ENCODE measurements at places on chromosomes 1 and 21.

DNA sequence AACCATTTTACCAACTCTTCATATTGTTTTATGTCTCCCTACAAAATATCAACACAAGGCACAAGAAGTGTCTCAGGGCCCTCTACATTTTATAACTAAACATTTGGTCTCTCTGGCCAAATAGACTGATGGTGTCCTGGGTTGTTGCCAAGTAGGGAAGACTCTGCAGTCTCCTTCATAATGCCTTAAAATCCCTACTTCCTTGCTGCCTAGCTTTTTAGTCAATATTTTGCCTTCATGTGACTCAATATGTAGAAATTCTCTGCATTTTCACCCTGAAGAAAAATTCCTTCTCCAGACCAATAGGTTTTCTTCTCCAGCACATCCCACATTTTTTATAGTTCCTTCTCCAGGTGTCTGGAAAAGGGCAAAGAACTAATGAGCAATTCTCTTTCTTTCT lies 72.6 kb upstream of the IPO9 start:
- peak; percentile 93 for DNase-seq

- DNase-seq = no peak
Measured at GRCh38 chr1:3707298-3707938, 44.8 kb upstream of the CCDC27 start.

DNA sequence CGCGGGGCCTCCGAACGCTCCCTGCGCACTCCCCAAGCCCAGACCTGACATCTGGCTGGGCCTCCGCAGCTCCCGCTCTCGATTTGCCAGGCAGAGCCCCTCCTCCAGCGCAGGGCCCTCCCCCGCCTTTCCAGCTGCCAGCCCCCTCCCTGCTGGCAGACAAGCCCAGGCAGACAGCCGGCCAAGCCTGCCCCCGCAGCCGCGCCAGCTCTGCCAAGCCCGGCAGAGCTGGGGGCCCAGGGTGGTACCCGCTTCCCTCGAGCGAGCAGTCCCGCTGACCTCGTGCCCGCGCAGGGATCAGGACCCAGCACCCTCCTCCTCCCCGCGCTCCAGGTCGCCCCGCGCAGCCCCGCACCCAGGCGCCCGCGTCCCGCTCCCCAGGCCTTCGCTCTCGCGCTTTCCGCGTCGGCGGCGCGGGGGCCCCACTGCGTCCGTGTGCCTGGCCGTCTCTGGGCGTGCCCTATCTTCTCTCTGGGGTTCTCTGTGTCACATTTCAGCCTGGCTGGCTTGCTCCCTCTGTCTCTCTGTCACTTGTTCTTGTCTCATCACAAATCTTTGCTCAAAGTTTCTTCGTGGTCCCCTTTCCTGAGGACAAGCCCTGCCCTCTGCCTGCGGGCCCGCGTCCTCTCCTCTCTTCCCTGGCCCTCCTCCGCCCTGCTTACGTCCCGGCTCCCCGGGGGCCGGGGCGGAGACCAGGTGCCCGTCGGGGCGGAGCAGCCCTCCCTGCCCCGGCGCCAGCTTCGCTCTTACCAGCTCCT lies 580 bp downstream of the INKA2 start:
- DNase-seq = no peak

DNA sequence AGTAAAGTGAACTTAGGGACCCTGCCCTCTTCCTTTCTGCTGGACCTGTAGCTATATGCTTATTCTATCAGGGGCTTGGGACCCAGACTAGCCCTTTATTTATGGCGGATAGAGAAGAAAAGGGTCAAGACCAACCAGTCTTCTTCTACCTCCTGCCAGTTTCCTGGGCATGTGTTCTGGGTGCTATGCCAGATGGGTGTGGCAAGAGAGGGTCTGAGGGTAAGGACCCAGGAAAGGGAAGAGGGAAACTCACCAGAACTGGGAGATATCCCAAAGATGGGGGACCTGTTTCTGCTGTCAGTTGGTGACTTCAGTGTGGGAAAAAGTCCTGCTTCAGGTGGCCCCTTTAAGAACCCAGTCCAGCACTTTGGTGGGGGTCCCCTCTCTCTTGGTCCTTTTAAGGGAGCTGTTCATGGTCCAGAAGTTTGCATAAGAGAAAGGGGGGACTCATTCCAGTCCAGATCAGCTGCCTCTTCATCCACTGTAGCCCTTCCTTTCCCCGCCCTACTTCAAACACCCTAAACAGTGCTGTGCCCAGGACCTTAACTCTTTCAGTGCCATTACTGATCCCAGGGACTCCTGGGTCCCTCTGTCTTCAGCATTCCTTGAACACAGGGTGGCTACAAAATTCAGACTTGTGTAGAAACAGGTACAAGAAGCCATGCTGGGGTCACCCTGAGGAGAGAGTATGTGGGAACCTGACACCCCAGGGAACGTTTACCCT lies 18.4 kb downstream of the SSR2 start:
- DNase-seq = no peak

GRCh38 chr1:167893798-167894197 lies 20.1 kb downstream of the ADCY10 start:
- DNase-seq = no peak

- no peak for DNase-seq
Measured at GRCh38 chr1:87464022-87464490, 135.4 kb downstream of the LMO4 start.

DNA sequence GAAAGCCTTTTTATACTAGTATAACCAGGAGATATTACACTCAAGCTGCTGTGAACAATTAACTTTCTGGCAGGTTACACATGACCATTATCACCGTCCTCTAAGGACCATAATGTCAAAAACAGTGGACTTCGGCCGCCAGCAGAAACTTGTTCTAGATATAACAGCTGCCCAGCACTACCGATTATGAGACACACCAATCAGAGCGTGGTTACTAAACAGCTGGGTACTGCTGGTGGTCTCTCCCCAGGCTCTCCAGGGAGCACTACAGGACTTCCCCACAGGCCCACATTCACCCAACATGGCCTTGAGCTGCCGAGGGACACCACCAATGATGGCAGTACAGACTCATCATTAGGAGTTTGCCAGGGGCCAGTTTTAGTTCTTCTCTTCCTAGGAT lies 57.9 kb upstream of the CTBS start:
- no peak for DNase-seq

GRCh38 chr1:235802573-235803346 lies 63.9 kb downstream of the LYST start:
- DNase-seq = no peak

DNA sequence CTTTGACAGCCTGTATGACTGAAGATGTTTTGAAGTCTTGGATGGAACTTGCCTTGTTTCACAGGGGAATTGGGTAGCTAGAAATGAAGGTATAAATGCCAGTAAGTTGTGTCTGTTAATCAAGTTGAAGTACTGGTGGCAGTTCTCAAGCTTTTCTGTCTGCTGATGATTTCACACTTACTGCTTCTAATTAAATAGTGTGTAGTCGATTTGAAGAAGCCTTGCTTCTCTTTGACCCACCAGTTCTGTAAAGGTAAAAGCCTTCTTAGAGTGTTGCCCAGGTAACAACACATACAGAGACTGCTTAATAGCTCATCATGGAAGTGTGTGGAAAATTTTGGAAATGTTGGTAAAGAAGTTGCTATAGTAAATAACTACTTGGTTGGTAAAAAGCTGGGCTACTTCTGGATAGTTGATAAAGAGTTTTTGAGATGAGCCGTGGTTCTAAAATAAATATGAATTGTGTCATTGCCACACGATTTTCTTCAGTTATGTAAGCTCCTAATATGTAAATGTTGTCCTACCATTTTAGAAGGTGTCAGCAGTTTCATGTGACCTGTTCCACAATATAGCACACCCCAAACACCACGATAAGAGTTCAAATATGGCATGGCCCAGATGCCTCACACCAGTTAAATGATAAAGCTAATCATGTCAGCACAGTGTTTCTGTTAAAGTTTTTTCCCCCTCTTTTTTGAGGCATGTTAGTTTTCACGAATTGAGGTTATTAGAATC lies 7.4 kb downstream of the RABGAP1L start:
- no peak for DNase-seq

- DNase-seq = peak; percentile 71
Measured at GRCh38 chr21:27206368-27206982, 239.6 kb upstream of the ADAMTS5 start.

DNA sequence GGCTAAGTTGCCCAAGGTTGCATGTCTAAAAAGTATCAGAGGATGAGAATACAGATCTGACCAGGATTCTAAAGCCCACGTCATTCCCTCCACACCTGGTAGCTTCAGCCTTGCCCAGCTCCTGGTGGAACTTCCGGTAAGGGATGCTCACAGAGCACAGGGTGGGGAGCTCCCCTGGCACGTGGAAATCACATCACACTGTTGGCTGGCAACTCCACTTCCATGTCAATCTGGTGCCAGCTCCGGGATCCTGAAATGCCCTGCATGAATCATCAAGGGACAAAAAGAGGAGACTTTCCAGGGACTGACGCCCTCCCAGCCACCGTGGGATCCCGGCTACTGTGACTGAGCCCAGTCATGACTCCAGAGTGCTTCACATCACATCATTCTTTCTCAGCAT lies 12.4 kb upstream of the BCAR3 start:
- no peak for DNase-seq

- DNase-seq = no peak
Measured at GRCh38 chr1:215971793-215972441, 404.8 kb downstream of the KCTD3 start.

GRCh38 chr1:40183055-40183710 lies 22.0 kb downstream of the RLF start:
- DNase-seq = peak; percentile 8

DNA sequence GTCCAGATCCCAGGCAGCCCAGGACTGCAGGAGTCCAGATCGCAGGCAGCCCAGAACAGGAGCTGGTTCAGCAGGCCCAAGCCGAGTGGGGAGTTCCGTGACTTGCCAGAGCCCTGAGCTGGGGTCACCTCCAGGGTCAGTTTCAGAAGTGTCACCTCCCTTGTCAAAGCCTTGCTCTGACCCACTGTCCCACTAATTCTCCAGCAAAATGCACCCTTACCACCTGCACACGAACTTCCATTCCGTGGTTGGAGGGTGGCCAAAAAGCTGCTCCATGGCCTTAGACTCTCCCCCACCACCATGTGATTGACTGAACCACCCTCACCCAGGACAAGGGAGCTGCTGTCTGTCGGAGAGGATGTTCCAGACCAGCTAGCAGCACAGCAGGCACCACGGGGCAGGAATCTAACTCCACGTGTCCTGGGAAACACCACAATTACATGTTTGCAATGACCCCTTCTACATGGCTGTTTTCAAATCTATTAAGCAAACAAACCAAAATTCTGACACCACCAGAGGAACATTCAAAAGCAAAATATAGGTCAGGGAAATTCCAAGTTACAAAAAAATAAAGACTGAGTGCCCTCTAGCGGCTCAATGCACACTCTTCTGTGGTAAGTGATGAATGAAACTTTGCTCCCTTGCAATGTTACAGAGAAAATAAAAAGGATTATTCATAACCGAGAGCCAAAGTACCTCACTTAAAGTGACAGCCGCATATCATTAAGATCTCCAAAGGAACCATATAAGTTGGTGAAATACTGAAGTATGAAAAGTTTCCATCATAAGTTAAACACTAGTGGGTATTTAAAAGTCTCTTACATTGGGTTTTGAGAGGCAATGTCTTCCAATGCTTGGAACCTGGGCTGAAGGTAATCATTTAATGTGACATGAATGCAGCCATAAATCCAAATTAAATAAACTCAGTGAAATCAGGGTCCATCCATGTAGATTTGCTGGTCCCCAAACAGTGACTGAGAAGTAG lies 76.3 kb downstream of the NPHP4 start:
- DNase-seq = peak; percentile 40

DNA sequence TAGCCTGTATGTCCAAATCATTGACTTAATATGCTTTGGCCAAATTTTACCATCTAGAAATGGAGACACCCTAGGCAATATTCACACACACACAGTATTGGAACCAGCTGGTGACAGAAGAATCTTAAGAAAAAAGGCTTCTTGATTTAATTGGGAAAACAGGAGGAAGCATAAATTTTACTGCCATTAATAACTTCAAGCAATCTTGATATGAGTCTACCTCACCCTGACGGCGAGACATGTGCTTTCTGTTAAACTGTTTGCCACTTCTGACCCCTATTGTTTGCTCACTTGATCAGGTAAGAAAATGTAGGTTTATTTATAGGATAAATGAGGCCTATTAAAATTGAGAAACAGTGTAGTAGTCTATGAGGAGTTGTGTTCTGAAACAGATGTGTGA lies 73.2 kb downstream of the KIFAP3 start:
- DNase-seq = no peak

Measured in fibroblast of upper back skin (primary cell).